ENCODE measurements at places on chromosomes 6 and 20. TPM values are rescaled to one million over a fixed set of nuclear protein-coding genes. Genes with fewer than 3 reads are reported as not detected.

GRCh38 chr6:48736501-48737206 is 625.7 kb upstream of the PTCHD4 start:
- DNase-seq: no peak

- peak; percentile 77 for DNase-seq
These were observed at the start of gene NT5E for GRCh38 chr6:85449818-85450759. Gene NT5E, plus strand, starts transcription at chr6:85450083. Its CDS starts 57 bp downstream, at chr6:85450140.

Gene PKHD1
- total RNA-seq: not detected

Gene C6orf58
- not detected for total RNA-seq

- DNase-seq: no peak
These were observed 419.5 kb upstream of the ID4 start for GRCh38 chr6:19417713-19418112.
